ENCODE measurements at places on chromosomes 4 and X. TPM values are rescaled to one million over a fixed set of nuclear protein-coding genes. Genes with fewer than 3 reads are reported as not detected.

ODAPH gene
- total RNA-seq: not detected

MAGEA11 gene
- not detected for total RNA-seq

JCHAIN gene
- 4.9 TPM for total RNA-seq

STAP1 gene
- 0.59 TPM for total RNA-seq

FAM114A1 gene
- total RNA-seq: 41.2 TPM

FGFR3 gene
- total RNA-seq: 6.4 TPM

DNA sequence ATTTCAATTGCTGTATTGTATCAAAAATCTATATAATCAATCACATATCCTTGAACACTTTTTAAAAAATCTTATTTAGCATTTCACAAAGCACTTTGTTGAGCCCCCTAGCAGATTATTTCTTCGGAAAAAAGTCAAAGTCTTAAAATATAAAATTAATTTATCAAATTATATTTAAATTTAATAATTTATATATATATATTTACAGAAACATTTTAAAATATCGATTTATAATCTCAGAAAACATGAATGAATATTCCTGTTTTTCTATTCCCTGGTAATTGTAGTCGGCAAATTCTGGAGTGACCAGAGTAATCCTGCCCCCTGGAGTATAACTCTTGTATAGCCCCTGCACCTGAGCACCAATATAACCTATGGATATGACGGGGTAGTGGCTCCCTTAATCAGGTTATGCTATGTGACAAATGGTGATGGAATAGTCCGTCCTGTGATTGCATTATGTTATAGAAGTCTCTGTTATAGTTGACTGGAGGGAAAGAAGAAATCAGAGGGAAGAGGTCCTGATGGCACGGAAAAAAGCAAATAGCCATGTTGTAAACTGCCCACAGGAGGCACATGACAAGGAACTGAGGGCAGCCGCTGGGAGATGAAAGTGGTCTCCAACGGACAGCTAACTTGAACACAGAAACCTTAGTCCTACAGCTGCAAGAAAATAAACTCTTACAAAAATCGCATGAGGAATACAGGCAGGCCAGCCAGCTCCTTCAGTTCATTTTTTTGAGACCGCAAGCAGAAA, 1092.3 kb downstream of the ARAP2 start:
- H3K27ac ChIP-seq: no peak overlapping the region
- H3K4me3 ChIP-seq: no peak overlapping the region
- no peaks in the 10 kb centered on the region for H3K27me3 ChIP-seq
- H3K4me1 ChIP-seq: no peaks in the 10 kb centered on the region
- H3K36me3 ChIP-seq: no peaks in the 10 kb centered on the region
- no peak for DNase-seq

GRCh38 chr4:874971-875817, 49.3 kb upstream of the CPLX1 start:
- no peaks in the 10 kb centered on the region for H3K27me3 ChIP-seq
- no peaks in the 10 kb centered on the region for H3K36me3 ChIP-seq
- no peak overlapping the region for H3K4me3 ChIP-seq
- no peaks in the 10 kb centered on the region for H3K4me1 ChIP-seq
- DNase-seq: no peak
- H3K27ac ChIP-seq: no peak overlapping the region

- no peak for DNase-seq
- H3K27ac ChIP-seq: no peak overlapping the region
- H3K4me3 ChIP-seq: no peak overlapping the region
- H3K27me3 ChIP-seq: no peaks in the 10 kb centered on the region
- no peaks in the 10 kb centered on the region for H3K36me3 ChIP-seq
- H3K4me1 ChIP-seq: no peaks in the 10 kb centered on the region
These were observed 1798.3 kb upstream of the PCDH7 start for GRCh38 chr4:28921886-28922285.

DNA sequence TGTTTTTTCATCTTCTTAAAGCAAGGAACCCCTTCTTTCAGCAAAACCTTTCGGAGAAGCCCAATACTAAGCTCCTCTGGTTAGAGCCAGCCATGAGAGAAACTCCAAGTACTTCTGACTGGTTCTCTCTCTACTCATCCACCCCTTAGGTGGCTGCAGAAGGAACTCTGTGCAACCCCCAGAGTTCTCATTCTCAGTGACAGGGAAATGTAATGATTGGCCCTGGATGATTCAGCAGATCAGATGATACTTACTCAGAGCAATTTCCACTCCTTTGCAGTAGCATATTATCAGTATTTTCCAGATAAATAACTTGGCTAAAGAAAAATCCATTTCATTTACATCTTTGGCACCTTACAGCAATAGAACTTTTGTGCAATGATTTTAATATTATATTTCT, 3.2 kb downstream of the SPP1 start:
- H3K27ac ChIP-seq: no peak overlapping the region
- H3K27me3 ChIP-seq: no peaks in the 10 kb centered on the region
- no peaks in the 10 kb centered on the region for H3K36me3 ChIP-seq

DNA sequence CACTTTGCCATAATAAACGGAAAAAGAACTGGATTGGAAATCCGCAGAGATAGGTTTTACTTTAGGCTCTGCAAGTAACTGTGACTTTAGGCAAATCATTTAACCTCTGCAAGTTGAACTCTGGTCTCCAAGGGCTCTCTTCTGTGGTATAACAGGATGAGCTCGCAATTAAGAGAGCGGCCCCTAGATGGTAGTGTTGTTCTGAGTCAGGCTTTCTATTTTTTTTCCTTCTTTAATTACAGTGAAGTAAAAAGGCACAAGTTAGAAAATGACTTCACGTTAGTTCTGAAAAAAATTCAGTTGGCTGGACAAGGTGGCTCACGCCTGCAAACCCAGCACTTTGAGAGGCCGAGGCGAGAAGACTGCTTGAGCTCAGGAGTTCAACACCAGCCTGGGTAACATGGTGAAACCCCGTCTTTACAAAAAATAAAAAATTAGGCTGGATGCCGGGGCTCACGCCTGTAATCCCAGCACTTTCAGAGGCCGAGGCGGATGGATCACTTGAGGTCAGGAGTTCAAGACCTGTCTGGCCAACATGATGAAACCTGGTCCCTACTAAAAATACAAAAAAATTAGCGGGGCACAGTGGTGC, 18.0 kb downstream of the RPS3A start:
- H3K4me3 ChIP-seq: no peak overlapping the region
- no peaks in the 10 kb centered on the region for H3K4me1 ChIP-seq
- no peaks in the 10 kb centered on the region for H3K36me3 ChIP-seq
- peak overlapping the region; percentile 47 for H3K27ac ChIP-seq
- peak; percentile 61 for DNase-seq
- H3K27me3 ChIP-seq: no peaks in the 10 kb centered on the region

- no peaks in the 10 kb centered on the region for H3K27me3 ChIP-seq
- peak overlapping the region; percentile 81 for H3K27ac ChIP-seq
- no peaks in the 10 kb centered on the region for H3K4me1 ChIP-seq
- peak; percentile 46 for DNase-seq
These were observed 1.8 kb downstream of the ABCD1 start for GRCh38 chrX:153726286-153727122.
